Activated naive CD4-positive, alpha-beta T cell treated with anti-CD3 and anti-CD28 coated beads, Interleukin-2, amount 50 U/mL, for 72 hours (primary cell): ENCODE measurements at places on chromosomes 6 and 20.

DNA sequence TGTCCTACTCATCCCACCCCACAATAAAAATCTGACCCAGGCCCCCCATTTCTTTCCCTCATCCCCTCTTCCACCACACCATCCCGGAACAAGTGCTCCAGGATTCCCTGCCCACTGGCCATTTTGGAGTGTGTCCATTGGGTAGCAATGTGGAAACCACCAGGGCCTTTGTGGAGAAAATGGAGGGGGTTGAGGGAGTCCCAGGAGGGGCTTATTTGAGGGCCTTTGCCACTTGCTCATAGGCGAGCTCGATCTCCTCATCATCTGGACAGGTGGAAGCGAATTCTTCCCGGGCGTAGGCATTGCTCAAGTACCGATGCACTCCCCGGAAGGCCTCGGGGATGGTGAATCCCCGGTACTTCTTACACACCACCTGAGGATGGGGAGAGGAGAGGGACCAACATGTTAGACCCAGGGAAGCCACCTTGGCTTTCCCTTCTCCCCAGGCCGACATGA, 1.6 kb upstream of the DDAH2 start:
- DNase-seq, result no peak

- no peak for DNase-seq
These were observed 16.9 kb upstream of the APMAP start for GRCh38 chr20:25009218-25010145.

- no peak for DNase-seq
These were observed 20.4 kb downstream of the SERINC3 start for GRCh38 chr20:44501448-44501847.

GRCh38 chr6:1391800-1392309, 2.5 kb downstream of the FOXF2 start:
- no peak for DNase-seq
